Adrenal gland (tissue), 19 donors: ENCODE measurements at places on chromosomes 3 and 15.
A peak's percentile ranks its signal among the peaks of the same experiment; 100 is the strongest.

- DNase-seq = no peak
Observed at GRCh38 chr15:25596644-25597562, 158.1 kb upstream of the UBE3A start.

DNA sequence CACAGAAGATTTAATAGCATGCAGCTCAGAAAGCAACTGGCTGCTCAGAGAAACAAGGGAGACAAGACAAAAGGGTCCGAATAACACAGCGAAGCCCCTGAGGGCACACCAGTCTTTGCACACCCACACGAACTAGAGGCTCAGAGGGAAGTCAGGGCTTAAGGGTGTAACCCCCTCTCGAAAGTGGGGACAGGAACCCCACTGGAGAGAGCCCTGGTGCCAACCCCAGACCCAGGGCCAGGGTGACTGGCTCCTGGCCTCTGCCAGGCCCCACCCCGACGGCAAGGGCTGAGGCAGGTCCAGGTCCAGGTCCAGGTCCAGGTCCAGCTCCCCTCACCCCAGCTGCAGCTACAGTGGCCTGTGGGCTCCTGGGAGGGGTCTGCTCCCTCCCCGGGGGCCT, 10.5 kb upstream of the PRR23E start:
- DNase-seq = no peak

DNA sequence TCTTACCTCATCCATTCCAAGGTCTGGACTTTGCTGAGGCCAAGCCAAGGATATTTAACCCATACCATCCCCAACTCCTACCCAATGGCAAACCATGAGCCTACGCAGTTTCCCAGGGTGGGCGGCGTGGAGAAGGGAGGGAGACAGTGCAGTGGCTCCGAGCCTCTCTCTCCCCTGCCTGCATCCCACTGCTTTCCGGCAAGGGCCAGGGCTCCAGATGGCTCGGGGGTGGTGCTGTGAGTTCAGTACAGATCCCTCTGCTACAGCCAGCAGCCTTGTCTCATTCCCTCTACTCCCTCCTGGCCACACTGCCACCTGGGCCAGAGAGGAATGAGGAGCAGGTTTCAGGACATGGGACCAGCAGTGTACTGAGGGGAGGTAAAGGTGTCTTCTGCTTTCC, 44.3 kb upstream of the APEH start:
- DNase-seq = no peak

GRCh38 chr15:64530472-64530871, 70.1 kb downstream of the ZNF609 start:
- DNase-seq = no peak

- DNase-seq = no peak
Observed at GRCh38 chr3:153974614-153975013, 146.6 kb upstream of the ARHGEF26 start.

GRCh38 chr3:33231756-33232465, 13.3 kb upstream of the SUSD5 start:
- no peak for DNase-seq

DNA sequence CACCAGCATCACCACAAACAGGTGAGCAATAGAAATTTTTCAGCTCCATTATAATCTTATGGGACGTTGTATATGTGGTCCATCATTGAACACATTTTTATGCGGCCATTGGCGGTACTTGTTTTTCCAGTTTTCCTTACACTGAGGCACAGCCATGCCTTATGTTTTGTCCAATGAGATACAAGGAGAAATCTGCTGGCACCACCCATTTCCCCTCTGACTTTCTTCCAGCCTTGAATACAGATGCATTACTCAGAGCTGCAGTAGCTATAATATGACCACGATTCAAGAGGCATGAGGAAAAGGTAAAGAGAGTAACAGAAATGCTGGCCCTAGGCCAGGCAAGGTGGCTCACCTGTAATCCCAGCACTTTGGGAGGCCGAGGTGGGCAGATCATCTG, 9.0 kb upstream of the PIK3R4 start:
- DNase-seq = no peak

DNA sequence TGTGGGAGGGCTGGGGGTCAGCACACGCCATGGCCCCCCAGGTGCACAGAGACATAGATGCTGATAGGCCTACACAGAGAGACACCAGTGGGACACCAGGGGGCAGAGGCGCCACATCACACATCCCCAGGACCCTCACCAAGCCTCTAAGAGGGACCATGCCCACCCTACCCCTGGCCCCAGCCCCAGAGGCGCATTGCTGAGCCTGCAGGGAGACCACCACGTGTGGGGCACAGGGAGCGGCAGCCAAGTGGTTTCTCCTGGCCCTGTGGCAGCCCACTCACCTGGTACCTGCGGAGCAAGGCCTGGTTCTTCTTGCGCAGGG, 1.2 kb downstream of the CCDC9B start:
- DNase-seq = no peak

DNA sequence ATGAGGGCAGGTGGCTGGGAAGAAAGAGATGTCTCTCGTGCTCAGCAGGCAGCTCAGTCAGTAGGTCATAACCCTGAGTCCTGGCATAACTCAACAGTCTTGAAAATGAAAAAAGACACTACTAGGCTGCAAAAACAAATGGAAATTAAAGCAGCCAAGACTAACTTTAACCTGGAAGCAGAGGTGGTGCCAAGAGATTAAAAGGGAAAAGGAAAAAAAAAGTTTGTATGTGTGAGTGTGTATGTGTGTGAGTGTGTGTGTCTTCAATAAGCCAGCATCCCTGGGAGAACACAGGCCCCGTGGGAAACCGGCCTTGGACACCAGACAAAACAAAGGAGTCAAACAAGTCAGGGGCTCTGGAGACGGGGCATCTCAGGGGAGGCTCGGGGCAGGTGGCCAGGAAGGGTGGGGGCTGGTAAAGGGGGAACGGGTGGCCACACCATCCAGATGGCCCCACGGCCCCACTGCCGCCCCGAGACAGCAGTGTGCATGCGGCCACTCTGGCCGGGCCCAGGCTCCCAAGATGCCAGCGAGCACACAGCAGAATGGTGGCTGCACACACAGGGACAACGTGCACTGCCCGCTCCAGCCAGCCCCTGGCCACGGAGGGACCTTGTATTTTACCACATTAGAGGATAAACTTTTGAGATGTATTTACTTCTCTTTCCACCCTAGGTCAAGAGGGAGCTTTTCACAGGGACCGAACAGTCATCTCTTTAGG, 23.8 kb downstream of the CYFIP1 start:
- DNase-seq = no peak

- DNase-seq = peak; percentile 13
Observed at GRCh38 chr3:38002291-38002876, 11.8 kb downstream of the VILL start.

GRCh38 chr3:18766974-18767373, 341.8 kb upstream of the SATB1 start:
- no peak for DNase-seq

DNA sequence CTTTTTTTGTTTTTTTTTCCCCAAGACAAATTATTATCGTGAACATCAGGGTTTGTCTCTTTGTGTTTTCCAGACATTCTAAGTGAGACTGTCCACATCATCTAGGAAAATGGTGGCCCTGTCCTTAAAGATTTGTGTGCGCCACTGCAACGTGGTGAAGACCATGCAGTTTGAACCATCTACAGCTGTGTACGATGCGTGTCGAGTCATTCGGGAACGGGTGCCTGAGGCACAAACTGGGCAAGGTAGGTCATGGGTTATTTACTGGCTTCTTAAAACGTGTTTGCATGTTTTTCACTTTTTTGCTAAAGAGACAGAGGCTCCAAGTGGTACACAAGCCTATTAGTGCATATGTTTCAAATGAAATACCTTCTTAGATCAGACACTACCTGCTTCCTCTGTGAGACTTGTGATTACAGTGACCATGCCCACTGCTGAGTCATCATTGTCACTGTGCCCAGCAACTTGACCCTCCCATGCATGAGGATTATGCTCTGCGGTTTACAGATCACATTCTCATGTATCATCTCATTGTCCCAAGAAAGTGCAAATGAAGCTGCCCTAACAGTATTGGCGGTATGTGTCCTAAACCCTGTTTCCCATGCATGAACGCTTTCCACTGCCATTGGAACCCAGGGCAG, 395.2 kb upstream of the TPM1 start:
- peak; percentile 84 for DNase-seq

- no peak for DNase-seq
Observed at GRCh38 chr3:197038679-197039462, 9.3 kb upstream of the MELTF start.

DNA sequence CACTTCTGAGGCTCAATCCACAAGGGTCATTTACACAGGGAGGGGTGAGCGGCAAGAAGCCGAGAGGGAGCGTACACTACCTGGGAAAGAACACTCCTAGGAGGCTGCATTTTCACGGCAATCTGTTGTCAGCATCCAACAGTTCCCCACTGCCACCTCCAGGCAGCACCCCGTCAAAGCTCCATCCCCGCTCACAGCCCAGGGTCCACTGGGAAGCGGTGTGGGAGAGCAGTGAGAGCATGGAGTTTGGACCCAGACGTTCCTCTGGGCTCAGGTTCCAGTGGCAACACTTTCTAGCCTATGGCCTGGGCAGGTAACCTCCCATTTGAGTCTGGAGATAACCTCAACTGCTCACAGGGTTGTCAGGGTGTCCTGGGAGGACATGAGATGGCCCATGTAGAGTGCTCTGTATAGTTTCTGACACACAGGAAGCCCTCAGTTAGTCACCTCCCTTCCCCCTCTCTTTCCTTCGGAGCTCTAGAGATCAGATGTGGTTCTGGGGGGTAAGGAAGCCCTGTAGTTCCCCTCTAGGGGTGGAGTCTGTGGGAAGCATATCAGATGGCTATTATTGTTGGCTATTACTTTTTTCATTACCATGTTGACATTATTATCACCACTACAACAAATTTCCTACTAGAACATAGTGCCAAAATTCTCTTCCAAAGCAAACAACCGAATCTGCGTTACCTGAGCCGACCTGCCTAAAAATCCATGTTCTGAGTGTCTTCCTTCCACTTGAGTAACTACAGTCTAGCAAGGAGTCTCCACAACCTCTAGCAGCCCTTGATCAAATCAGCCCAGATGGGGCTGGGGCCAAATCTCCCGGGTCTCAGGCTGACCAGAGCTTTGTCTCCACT, 29.1 kb downstream of the RUVBL1 start:
- DNase-seq = no peak

- no peak for DNase-seq
Observed at GRCh38 chr3:168824107-168824506, 728.4 kb upstream of the GOLIM4 start.

DNA sequence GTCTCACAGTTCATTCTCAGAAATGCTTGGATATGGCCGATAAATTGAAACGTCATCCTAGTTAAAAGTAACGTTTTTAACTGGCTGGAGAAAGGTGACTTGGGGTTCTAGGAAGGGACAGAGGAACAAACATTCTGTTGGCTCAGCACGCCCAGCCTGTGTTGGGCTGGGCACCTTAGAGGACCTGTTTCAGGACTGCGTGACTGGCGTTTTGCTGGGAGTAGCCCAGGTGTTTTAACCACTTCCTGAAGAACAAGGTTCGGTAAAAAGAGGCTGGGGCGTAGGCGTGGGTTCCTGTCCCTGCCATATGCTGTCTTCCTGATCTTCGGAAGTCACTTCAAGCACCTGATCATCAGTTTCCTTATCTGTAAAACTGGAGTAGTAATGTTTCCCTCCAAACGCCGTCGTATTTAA, 1.1 kb upstream of the TLNRD1 start:
- DNase-seq = no peak

- no peak for DNase-seq
Observed at GRCh38 chr3:190019844-190020243, 100.9 kb downstream of the P3H2 start.

DNA sequence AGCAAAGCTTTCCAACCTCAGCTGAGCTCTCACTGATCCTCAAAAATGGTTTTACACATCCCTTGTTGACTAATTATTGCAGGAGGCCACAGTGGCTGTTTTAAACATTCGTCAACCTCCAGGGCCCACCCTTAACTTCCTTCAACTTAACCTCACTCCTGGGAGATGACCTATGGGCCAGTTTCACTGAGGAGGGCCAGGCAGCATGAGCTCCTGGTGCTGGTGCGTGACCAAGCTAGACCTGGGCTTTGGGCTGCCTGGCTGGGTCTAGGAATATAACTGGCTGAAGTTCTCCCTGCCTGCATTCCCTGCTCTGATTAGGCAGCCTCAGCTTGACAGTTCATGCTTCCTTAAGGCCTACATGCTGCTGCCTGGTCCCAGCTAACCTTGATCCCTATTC, 273.7 kb upstream of the ATP11B start:
- DNase-seq = no peak

DNA sequence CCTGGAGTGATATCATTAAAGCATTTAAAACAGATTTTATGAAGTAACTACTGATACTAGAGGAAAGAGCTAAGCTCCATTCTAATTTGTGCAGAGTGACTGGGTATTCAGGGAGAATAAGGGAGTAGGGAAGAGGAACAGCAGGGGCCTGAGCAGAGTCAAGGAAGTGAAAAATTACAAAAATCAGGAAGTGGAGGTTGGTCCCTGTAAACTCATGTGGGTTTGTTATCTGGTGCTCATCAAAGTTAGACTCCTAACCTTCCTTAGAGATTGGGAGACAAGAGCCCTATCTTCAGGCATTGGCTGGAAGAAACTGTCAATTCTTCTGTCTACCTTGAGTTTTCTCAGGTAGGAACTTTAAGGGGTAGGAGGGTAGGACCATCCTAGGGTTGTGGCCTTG, 82.5 kb downstream of the NEK11 start:
- no peak for DNase-seq

GRCh38 chr15:67832897-67833709, 6.7 kb downstream of the RNU6-1 start:
- no peak for DNase-seq

DNA sequence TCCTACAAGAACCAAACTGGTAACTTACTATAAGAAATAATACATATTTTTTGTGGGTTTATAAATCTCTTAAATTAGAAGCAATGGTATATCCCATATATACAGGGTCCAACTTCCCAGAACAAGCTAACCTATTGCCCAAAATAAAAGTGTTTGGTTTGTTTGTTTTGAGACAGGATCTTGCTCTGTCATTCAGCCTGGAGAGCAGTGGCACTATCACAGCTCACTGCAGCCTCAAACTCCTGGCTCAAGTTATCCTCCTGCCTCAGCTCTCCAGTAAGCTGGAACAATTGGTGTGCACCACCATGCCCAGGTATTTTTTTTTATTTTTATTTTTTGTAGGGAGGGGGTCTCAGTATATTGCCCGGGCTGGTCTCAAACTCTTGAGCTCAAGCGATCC, 135.4 kb downstream of the TFDP2 start:
- DNase-seq = no peak

GRCh38 chr15:52118969-52119749, 6.6 kb upstream of the BCL2L10 start:
- no peak for DNase-seq

DNA sequence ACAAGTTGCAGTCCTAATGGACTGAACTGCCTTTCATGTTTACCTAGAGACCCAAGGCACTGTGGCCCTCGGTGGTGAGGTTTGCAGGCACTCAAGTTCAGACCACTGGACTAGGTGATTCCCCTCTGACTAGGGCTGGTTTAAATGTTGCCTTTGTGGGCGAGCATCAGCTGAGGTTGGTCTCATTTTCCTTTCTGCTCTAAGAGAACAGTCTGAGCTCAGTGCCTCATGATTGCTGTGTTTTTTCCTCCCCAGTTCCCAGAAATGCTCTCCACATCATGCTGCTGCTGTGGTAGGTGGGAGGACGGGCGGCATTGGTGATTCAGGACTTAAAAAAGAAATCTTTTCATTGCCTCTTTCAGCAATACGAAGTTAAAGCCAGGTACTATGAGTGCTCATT, 237.2 kb downstream of the MBNL1 start:
- no peak for DNase-seq
